ENCODE measurements at places on chromosomes 2 and 18.
A peak's percentile ranks its signal among the peaks of the same experiment; 100 is the strongest.

GRCh38 chr2:179692610-179693009, 168.8 kb downstream of the ZNF385B start:
- DNase-seq = no peak

DNA sequence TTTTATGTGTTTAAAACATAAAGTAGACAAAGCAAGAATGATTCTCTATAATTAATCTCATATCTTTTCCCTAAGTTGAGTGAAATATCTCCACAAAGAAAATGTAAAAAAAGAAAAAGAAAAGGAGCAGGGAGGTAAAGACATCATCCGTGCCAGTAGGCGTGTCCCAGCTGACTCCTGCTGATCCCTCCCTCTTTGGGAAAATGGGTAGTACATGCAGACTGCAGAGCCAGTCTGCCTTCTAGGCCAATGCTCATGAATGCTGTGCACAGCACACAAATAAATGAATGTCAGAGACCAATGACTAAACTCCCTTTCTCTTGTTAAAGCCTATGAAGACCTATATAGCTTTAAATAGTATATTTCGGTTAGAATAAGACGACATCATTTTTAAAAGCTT, 64.7 kb downstream of the RAPH1 start:
- DNase-seq = no peak

DNA sequence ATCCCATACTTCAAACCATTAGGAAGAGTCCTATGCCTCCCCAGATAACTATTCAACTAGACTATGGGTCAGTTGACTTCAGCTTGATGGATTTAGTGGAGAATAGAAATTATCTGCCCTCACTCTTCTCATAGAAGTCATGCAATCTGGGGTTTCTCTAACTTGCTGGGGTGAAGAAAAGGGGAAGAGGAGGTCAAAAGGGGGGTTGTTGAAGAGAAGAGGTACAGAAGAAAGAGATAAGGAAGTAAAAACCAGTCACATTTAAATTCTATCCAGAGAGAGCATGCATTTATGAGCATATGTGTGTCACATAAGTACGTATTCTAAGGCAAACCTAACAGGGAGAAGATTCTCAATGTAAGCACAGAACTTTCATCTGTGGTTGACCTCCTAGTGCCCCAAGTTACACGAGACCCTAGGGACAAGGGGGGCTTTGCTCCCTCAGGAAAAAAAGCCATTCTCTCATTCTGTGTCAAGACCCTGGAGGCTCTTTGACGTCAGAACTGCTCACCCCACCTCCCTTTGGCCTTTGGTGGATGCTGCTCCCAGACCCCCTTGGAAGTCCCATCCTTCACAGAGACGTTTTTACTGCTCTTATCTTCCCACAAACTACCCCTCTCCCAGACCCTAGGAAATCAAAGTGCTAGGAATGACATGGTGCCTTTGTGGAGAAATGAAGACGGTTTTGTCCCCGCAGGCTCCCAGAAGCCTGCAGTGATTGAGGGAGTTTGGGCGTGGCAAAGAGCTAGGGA, 236.8 kb upstream of the TNP1 start:
- DNase-seq = no peak

GRCh38 chr2:230983566-230983965, 12.4 kb upstream of the SPATA3 start:
- no peak for DNase-seq

- DNase-seq = no peak
Observed at GRCh38 chr2:68420254-68420910, 46.7 kb downstream of the FBXO48 start.

DNA sequence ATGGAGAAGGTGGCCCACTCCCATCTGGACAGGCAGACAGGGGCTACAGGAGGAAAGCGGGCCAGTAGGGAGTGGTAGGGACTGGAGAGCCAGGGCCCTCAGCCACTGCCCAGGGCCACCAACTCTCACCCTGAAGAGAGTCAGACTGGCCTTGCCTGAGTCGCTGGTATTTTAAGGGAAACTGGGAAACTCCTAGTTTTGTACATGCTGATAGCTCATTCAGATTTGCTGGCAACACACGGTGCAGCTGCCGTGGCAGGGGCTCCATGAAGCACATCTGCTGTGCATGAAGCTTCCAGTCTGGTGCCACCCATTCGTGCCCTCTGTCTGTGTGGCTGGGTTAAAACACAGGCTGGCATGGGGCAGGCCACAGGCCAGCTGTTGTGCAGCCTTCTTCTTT, 137.3 kb upstream of the GLI2 start:
- DNase-seq = no peak

DNA sequence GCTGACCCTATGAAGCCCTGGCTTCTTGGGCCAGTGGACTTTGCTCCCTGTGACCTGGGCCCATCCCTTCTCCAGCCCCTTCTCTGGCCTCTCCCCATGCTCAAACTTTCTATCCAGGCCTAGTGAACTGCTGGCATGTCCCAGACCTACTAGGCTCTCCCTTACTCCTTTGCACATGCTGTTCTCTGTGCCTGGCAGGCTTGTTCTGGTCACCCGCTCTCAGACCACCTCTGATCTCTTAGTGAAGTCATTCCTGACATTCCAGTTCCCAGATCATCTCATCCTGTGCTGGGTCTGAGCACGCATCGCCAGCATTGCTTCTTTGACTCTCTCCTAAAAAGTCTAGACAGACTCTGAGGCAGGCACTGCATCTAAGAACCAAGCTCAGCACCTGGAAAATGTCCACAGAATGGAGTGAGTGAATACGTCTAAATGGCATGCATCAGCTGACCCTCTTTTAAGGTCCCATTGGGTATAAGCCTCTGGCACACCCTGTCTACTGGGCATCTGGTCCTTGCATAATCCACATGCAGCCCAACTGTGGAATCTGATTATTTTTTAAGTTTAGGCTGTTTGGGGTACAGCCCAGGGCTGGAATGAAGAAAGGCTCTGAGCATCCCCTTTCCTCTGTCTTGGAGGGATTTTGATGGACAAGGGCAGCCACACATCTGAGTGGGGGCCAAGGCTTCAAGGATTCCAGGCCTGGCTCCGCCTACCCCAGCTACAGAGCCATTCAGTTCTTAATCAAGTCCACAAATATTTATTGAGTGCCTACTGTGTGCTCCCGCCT, 130.6 kb upstream of the HAAO start:
- DNase-seq = no peak

- DNase-seq = peak; percentile 23
Observed at GRCh38 chr2:152861349-152861942, 143.0 kb downstream of the ARL6IP6 start.

GRCh38 chr2:172335736-172336135, 91.7 kb upstream of the ITGA6 start:
- DNase-seq = no peak

GRCh38 chr2:219184121-219184520, 6.0 kb downstream of the RETREG2 start:
- DNase-seq = no peak

DNA sequence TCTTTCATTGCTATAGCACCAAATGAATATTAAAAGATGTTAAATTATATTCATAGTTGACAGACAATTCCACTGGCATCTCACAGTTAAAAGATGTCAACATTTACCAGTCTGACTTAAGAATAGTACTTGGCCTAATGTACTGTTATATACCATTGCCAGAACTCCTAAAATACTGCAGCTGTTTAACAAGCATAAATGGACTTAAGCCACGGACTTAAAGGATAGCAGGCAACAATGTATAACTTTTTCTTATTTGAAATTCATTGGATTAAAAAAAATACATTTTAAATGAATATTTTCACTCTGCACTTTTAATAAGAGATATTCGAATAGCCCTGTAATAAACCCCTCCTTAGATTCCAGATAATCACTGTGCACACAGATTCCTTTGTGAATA, 3.8 kb downstream of the TCF4 start:
- DNase-seq = no peak

DNA sequence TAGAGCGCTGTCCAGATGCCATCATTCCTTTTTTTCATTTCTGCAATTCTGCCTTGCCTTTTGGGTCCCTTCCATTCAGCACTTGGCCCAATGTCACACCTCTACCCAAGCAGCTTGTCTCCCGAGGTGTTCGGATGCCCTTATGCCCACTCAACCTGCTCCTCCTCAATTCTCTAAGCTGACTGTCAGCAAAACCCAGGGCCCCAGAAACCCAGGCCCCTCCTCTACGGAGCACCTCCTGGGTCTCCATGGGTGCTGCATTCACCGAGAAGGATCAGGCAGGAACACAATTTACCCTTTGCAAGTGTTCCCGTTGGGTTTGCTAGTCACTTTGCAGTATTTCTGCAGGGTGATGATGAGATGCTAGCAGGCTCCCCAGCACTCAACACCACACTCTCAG, 86.7 kb upstream of the RAB6C start:
- DNase-seq = no peak

DNA sequence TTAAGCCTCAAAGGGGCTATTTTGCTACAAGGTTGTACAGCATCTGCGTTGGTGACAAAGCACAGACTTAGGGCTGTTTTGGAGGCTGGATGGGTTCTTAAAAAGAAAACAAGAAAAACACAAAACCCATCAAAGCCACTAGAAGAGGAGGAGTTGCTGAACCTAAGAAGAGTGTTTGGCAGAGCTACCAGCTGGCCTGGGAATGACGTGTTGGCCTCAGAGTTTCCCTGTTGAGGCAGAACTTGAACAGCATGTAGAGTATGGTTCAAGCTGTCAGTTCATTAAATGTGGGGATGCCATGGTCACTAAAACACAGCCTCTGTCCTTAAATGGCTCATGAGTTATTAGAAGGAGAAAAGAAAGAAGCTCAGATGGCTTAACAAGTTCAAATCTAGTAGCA, 162.5 kb downstream of the TTC32 start:
- DNase-seq = no peak

DNA sequence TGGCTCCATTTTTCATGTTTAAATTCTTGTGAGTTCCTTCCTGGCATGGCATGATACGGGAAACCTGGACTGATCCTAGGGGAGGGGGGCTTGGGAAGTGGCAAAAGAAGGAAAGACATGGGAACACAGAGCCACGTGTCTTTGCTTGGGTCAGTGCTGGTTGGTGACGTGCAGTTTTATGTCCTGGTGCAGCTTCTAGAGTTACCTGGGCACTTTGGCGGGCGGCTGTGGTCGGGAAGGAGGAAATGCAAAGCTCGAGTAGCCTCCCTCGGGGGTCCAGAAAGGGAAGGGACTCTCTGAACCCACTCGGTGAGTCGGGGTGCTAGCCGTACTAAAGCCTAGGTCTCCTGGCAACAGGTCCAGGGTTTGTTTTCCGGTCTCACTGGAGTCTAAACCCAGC, 94.6 kb downstream of the APOB start:
- no peak for DNase-seq

DNA sequence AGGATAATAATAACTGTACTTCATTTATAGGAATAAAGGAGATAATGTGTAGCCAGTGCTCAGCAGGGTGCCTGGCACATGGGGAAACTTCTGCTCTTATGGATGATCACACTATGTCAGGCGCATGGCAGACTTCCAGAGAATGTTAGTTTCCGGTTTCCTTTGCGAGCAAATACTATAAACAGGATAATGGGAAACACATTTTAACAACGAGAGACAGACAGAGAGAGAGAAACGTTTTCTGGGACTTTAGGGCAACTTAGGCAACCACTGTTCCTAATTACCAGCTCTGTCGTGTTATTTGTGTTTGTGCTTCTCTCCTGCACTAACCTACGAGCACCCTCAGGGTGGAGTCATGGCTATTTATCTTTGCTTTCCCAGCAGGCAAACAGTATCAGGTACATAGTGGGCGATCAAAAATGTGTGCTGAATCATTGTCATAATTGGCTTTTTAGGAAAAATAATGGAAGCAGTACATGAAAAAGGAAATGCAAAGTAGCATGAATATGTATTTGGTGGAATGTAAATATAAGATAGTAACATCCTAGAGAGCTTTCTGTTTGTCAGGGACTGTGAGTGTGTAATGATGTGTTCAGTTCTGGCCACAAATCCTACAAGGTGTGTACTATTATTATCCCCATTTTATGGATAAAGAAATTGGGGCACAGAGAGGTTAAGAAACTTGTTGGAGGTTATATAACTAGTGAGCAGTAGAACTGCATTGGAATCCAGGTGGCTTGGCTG, 36.8 kb upstream of the IGFBP2 start:
- DNase-seq = no peak

DNA sequence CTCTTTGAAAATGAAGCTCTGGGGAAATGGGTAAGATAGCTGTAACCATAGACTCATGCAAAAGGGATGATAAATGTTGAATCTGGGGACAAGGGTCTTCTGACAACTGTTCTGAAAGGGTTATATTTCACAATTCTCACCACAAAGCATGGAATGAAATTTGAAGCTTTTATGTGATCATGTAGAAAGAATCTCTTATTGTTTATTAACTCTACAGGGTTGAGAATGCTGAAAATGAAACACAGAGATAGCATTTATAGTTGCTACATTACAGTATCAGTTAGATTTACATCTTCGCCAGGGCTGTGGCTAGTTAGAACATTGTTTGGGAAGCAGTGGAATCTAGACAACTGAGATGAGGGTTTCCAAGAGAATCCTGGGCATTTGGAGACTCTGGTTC, 97.4 kb upstream of the LHCGR start:
- DNase-seq = no peak

DNA sequence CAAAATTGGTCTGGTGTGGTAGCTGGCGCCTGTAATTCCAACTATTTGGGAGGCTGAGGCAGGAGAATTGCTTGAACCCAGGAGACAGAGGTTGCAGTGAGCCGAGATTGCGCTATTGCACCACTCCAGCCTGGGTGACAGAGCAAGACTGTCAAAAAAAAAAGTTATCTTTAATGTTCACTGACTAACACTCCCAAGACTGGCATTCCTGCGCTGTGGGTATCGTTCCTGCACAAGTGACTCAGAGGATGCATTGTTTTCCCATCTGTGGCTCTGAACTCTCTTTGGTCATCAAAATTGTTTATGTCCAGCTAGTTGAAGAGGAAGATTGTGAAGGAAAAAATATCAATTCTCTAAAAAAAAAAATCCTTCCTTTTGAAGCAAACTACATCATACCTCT, 539.0 kb downstream of the SOX11 start:
- no peak for DNase-seq

GRCh38 chr2:128682266-128682665, 363.6 kb upstream of the HS6ST1 start:
- DNase-seq = peak; percentile 3

DNA sequence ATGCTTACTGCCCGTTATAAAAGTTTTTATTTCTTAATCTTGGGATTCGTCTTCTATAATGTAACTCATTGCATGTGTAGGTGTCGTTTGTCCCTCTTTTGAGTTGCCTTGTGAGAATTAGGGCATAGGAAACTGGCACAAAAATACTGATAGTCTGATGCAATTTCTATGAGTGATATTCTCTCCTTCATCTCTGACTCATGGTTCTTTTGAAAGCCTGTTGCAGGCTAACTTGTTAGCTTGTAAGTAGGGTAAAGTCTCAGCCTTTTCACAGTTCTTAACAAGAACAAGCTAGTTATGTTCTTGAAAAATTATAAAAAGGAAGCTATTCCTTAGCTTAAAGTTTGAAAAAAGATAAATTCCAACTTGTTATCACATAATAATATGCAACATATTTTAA, 1085.4 kb upstream of the NRXN1 start:
- no peak for DNase-seq

GRCh38 chr2:104853534-104854497, at the start of gene POU3F3:
Gene POU3F3 (plus strand): TSS chr2:104854115. CDS start chr2:104855511, 1,396 bp downstream.
- DNase-seq = peak; percentile 46

GRCh38 chr2:161315380-161315779, 7.2 kb downstream of the PSMD14 start:
- DNase-seq = no peak

- DNase-seq = no peak
Observed at GRCh38 chr18:78716022-78716421, 263.6 kb upstream of the SALL3 start.

GRCh38 chr2:28600181-28600580, 104.3 kb downstream of the PLB1 start:
- no peak for DNase-seq

Data from GM10248 (cell line).